Effector CD4-positive, alpha-beta T cell (primary cell): ENCODE measurements at places on chromosomes 13 and 19.

- no peak for DNase-seq
Measured at GRCh38 chr13:48160606-48161278, 65.8 kb upstream of the MED4 start.

DNA sequence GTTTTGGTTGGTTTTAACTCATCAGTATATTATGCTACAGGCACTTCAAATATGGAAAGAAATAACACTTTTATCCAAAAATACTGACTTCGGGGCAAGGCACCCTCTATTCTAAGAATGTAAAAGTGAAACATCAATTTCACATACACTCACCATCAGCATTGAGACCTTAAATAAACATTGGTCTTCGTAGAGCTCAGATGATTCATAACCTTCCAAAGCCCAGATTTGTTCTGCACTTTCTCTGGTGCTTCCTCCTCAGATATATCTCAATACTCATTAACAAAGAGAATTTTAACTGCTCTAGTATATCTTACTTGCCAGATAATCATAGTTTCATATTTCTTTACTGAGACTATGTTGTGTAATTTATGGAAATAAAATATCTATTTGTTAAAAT, 794.3 kb downstream of the LIG4 start:
- no peak for DNase-seq

- no peak for DNase-seq
Measured at GRCh38 chr19:37127999-37128820, 44.3 kb downstream of the ZNF585A start.

- DNase-seq: no peak
Measured at GRCh38 chr19:43660301-43660970, 9.5 kb downstream of the PLAUR start.

GRCh38 chr13:52862358-52863206, 14.1 kb upstream of the PCDH8 start:
- no peak for DNase-seq

DNA sequence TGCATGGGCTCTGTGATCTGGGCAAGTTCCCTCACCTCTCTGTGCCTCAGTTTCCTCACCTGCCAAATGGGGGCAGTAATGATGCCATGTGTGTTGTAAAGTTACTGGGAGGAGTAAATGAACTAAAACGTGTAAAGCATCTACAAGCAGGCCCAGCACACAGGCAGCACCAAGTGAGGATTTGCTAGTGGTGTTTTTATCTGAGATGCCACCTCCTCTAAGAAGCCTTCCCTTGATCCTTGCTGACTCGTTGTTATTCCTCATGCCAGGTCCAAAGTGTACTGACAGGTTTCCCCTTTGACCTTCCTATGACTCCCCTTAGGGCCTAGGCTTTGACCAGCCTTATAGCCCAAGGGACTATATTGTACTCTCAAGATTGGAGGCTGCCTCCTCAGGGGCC, 1.5 kb upstream of the UQCRFS1 start:
- DNase-seq: no peak
